ENCODE measurements at places on chromosomes 7 and 10.

- DNase-seq, result no peak
Observed at GRCh38 chr10:110241841-110242240, 34.4 kb downstream of the MXI1 start.

DNA sequence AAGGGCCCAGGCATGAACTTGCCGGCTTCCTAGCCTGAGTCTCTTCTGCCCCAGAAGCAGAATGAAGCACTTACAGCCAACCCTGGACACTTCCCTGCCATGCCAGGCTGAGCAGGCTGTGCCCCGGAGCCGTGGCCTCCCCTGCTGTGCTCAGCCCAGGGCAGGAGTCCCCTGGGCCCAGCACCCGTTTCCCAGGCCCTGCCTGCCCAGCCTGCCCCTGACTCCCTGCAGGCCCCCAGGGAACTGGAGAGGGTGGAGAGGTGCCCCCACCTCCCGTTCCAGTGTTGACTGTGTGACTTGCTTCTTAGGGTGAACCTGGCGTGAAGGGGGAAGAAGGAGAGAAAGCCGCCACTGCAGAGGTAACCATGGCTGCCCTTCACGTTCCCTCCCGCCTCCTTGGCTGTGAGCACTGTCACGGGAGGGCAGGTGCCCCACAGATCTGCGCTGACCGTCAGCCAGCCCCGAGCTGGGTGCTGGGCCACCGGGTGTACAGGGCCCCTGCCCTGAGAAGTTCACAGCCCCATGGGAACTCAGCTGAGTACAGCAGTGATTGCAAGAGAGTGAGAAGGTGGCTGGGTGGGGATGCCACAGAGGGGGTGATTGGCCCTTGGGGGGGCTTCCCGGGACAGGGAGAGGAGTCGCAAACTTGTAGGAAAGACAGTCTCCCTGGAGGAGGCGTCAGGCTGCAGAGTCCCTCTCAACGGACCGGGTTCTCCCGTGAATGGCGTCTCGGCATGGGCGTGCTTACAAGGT lies 75.9 kb downstream of the MYL10 start:
- no peak for DNase-seq

- DNase-seq, result no peak
Observed at GRCh38 chr7:6032167-6032566, 991 bp downstream of the ANKRD61 start.

DNA sequence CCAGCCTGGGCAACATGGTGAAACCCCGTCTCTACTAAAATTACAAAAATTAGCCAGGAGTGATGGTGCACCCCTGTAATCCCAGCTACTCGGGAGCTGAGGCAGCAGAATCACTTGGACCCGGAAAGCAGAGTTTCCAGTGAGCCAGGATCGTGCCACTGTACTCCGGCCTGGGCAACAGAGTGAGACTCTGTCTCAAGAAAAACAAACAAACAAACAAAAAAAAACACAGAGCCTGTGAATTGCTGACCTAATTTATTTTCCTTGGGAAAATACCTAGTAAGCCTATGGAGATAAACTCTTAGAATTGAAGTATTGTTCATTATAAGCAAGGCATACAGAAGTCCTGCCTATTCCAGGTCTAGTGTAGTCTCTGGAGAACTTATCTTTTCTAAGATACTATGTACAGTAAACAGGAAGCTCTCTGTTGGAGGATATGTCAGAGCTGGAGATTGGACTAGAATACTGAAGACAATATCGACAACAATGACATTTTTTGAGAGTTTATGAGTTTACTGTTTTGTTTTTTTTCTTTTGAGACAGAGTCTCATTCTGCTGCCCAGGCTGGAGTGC lies 14.9 kb downstream of the GTF2I start:
- no peak for DNase-seq

GRCh38 chr7:25694699-25695098 lies 457.3 kb upstream of the NFE2L3 start:
- DNase-seq, result no peak

DNA sequence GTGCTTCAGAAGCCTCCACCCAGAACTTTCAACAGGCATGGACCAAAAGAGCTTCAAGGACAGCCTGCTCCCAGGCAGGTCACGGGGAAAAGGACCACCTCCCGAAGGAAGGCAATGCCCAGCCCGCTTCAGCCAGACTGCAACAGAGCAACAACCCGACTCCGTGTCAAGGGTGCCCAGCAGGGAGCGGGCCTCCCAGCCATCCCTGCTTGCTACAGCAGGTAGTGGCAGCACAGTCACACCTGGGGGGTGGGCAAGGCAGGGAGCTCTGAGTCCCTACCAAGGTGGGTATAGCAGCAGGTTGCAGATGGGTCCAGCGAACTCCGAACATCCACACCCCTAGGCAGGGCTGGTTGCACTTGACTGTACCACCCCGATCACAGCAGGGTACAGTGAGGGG lies 467.8 kb upstream of the PFKP start:
- DNase-seq, result no peak

DNA sequence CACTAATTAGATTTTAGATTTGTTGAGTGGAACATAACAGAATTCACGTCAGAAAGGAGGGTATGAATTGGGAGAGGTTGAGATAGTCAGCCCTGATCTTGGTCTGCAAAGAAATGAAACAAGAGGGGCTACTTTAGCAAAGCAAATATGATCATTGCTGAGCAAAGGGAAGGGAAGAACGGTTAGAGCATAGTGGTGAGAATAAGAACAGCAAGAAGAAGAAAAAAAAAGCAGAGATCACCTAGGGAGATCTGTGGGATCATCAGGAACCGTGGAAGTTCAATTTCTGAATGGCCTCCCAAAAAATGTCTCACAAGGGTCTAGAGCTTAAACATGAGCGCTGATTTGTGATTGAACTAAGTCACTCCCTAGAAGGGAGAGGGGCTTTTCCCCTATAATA lies 156.1 kb downstream of the DGKI start:
- no peak for DNase-seq

- peak; percentile 57 for DNase-seq
Observed at GRCh38 chr10:5949009-5949759, 28.2 kb downstream of the IL15RA start.

GRCh38 chr10:124008187-124008586 lies 85.2 kb downstream of the CHST15 start:
- DNase-seq, result no peak

Data from EL (cell line).